ENCODE measurements at places on chromosomes 7 and 10. TPM values are rescaled to one million over a fixed set of nuclear protein-coding genes. Genes with fewer than 3 reads are reported as not detected.
A peak's percentile ranks its signal among the peaks of the same experiment; 100 is the strongest.

GRCh38 chr10:59748834-59749233 lies 4.4 kb downstream of the MRLN start:
- H3K4me1 ChIP-seq, result no peaks in the 10 kb centered on the region
- H3K4me3 ChIP-seq, result no peak overlapping the region
- no peaks in the 10 kb centered on the region for H3K27me3 ChIP-seq

DNA sequence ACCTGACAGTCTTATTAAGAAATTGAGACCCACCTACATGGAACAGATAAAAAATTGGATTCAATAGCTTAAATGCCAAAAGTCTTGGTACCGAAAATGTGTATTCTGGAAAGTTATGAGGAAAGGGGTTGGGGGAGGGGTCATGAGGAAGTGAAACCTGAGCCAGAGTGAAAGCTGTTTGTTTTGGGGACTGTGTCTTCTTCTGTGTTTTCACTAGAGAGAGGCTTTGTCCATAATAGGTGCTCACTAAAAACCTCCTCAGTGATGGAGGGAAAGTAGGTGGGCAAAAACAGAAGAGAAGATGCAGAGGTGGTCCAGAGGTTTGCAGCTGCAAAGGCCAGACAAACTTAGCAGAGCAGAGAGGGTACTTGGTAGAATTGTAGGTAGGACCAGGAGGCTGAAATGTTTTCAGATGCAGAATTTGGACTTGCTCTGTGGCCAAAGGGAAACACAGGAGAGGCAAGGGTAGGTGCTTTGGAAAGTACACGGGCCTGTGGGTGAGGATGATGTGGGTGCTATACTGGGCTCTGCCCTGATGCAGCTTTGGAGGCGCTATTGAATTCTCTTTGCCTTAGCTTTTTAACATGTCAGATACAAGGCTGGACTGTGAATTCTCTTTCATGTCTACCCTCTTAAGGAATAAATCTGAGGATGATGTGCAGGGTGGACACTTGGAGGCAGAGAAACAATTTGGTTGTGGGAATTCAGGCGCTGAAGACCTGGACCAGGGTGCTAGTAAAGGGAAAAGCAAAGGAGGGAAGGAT lies 254.6 kb downstream of the PTEN start:
- no peaks in the 10 kb centered on the region for H3K36me3 ChIP-seq
- DNase-seq, result no peak
- H3K4me1 ChIP-seq, result peaks cover 20% of the 10 kb centered on the region
- no peaks in the 10 kb centered on the region for H3K27me3 ChIP-seq
- no peak overlapping the region for H3K4me3 ChIP-seq

- no peaks in the 10 kb centered on the region for H3K27me3 ChIP-seq
- H3K36me3 ChIP-seq, result no peaks in the 10 kb centered on the region
- H3K4me1 ChIP-seq, result no peaks in the 10 kb centered on the region
Measured at GRCh38 chr10:58477122-58477521, 35.5 kb upstream of the BICC1 start.

Gene SFXN4
- 14.6 TPM for total RNA-seq

DNA sequence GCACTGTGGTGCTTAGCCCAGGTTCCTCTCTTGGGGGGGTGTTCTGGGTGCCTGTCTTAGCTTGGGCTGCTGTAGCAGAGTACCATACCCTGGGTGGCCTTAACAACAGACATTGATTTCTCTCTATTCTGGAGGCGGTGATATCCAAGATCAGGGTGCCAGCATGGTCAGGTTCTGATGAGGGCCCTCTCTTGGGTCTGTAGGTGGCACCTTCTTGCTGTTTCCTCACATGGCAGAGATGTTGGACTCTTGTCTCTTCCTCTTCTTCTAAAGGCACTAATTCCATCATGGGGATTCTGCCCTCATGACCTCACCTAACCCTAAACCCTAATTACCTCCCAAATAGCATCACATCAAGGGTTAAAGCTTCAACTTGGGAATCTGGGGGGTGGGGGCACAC lies 19.9 kb upstream of the CRHR2 start:
- H3K36me3 ChIP-seq, result no peaks in the 10 kb centered on the region
- DNase-seq, result no peak
- H3K27me3 ChIP-seq, result peaks cover 6% of the 10 kb centered on the region
- H3K4me1 ChIP-seq, result peaks cover 5% of the 10 kb centered on the region
- no peak overlapping the region for H3K4me3 ChIP-seq
- H3K27ac ChIP-seq, result no peak overlapping the region

DNA sequence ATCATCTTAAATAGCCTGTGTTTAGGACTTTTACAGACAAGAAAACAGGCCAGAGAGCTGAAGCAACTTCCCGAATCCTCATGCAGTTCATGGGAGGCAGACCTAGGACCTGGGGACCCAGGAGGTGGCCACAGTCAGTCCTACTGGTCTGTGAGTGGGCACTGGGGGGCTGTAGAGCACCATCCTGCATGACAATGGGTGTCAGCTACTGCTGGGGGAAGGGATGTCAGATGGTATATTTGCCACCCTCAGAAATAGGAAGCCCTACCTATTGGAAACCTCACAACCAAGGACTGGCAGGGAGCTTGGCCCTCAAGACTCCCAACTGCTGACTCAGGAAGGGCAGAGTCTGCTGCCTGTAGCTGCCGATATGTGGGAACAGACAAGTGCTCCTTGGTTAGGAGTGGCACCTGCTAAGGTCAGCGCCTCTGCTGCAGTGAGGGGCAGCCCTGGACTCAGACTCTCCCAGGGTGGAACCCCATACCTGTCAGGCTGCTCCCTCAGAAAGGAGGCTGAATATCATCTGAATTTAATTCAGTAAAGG lies 29.7 kb downstream of the OGDH start:
- H3K4me1 ChIP-seq, result peaks cover 91% of the 10 kb centered on the region
- peak overlapping the region; percentile 57 for H3K27ac ChIP-seq

GRCh38 chr7:113657603-113658002 lies 261.2 kb downstream of the PPP1R3A start:
- H3K4me1 ChIP-seq, result no peaks in the 10 kb centered on the region
- H3K27me3 ChIP-seq, result no peaks in the 10 kb centered on the region
- no peaks in the 10 kb centered on the region for H3K36me3 ChIP-seq
- no peak overlapping the region for H3K4me3 ChIP-seq
- no peak overlapping the region for H3K27ac ChIP-seq

DNA sequence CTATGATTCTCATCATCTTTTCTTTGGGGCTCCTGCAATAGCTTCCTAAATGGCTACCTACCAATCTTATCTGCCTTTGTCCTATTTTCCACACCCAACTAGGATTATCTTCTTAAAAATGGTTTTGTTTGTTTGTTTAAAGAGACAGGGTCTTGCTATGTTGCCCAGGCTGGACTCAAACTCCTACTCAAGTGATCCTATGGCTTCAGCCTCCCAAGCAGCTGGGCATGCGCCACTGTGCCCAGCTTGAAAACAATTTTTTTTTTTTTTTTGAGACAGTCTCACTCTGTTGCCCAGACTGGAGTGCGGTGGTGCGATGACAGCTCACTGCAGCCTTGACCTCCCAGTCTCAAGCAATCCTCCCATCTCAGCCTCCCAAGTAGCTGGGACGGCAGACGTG lies 14.9 kb downstream of the DNMBP start:
- no peak overlapping the region for H3K4me3 ChIP-seq
- peaks cover 35% of the 10 kb centered on the region for H3K4me1 ChIP-seq
- H3K27ac ChIP-seq, result peak overlapping the region; percentile 18
- no peak for DNase-seq

GRCh38 chr7:103240806-103241205 lies 56.4 kb upstream of the PMPCB start:
- no peak overlapping the region for H3K27ac ChIP-seq
- H3K4me3 ChIP-seq, result no peak overlapping the region
- no peaks in the 10 kb centered on the region for H3K27me3 ChIP-seq
- DNase-seq, result no peak
- no peaks in the 10 kb centered on the region for H3K4me1 ChIP-seq

Gene GJC3
- not detected for total RNA-seq

DNA sequence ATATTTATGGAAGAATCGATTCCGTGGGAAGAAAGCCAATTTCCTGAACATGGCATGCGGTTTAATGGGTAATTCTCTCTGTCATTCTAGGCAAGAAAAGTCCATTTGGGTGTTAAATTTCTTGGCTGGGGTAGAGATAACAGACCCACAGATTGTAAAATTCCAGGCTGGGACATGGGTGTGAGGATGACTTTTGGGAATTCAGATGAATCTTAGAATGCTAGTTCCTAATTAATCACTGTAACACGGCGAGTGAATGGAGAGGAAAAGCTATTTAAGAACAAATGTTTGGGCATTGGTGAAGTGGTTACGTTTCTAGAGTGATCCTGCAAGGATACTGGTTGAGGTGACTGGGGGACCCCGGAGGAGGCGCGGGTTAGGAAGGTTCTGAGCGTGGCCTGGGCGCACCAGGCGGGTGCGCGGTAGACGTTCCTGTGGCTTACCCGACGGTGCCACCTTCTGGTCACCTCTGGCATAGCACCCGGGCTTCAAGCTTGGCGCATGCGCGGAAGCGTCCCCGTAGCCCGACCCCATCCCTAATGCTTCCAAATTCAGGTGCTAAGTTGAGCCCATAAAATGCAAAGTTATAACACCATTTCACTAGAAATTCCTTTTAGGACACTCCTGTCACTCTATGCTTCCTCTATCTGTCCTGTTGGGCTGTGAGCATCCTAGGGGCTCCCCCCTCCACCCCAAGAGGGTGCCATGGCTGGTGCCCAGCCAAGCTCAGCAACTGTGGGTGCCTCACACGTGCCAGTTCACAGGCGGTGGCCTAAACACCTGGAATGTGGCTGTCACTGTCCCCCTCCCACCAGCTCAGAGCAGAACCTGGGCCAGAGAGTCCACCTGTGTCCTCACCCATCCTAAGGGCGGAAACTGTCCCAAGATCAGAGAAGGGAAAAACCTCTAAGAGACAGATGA lies 104.4 kb downstream of the PTPRE start:
- DNase-seq, result peak; percentile 89
- H3K27ac ChIP-seq, result no peak overlapping the region
- H3K27me3 ChIP-seq, result no peaks in the 10 kb centered on the region
- peaks cover 48% of the 10 kb centered on the region for H3K4me1 ChIP-seq

DNA sequence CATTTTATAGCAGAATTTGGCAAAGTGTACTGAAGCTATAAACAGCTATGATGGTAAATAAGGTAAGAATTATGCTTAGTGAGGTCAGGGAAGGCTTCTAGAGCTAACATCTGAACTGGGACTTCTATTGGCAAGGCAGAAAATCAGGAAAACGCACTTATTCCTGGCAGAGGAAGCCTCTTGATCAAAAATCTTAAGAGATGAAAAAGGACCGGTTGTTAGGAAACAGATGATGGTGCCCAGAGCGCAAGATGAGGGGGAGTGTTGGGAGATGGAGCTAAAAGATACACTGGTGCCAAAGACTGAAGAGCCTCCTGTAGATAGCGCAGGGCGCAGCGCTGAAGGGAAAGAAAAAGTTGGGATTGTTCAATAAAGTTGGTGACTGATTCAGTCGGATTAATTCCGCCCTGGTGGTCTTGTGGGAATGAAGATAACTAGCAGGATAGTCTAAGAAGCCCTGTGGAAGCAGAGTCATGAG lies 550 bp upstream of the CALU start:
- no peaks in the 10 kb centered on the region for H3K36me3 ChIP-seq
- H3K27ac ChIP-seq, result peak overlapping the region; percentile 95
- peaks cover 1% of the 10 kb centered on the region for H3K27me3 ChIP-seq
- H3K4me3 ChIP-seq, result peak overlapping the region; percentile 95
- H3K4me1 ChIP-seq, result peaks cover 37% of the 10 kb centered on the region

DNA sequence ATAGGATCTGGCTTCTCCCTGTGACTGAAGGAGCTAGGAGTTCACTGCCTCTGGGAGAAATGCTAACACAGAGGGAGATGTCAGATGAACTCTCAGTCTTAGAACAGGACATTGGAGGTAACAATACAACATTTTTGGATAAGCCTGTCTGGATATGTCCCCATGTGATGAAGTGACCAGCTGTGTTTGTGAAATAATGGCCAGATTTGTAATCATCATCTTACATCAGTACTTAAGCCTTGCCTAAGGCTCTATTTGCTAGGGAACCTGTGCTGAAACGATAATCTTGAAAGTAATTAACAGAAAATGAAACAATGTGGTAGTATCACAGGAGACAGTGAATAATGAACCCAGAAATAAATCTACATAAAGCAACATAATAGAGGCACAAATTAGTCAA lies 56.2 kb downstream of the CRPPA start:
- H3K27ac ChIP-seq, result no peak overlapping the region
- no peaks in the 10 kb centered on the region for H3K4me1 ChIP-seq
- no peaks in the 10 kb centered on the region for H3K36me3 ChIP-seq
- H3K4me3 ChIP-seq, result no peak overlapping the region
- H3K27me3 ChIP-seq, result no peaks in the 10 kb centered on the region
- no peak for DNase-seq

Gene GLRX3
- total RNA-seq, result 45.9 TPM

Gene CPXM2
- 6.3 TPM for total RNA-seq

- H3K36me3 ChIP-seq, result no peaks in the 10 kb centered on the region
- DNase-seq, result no peak
- H3K27ac ChIP-seq, result no peak overlapping the region
- H3K27me3 ChIP-seq, result no peaks in the 10 kb centered on the region
Measured at GRCh38 chr10:3652886-3653285, 132.1 kb downstream of the KLF6 start.
